Left cardiac atrium (tissue), 4 donors: ENCODE measurements at places on chromosomes 5 and 9. TPM values are rescaled to one million over a fixed set of nuclear protein-coding genes. Genes with fewer than 3 reads are reported as not detected.

DNA sequence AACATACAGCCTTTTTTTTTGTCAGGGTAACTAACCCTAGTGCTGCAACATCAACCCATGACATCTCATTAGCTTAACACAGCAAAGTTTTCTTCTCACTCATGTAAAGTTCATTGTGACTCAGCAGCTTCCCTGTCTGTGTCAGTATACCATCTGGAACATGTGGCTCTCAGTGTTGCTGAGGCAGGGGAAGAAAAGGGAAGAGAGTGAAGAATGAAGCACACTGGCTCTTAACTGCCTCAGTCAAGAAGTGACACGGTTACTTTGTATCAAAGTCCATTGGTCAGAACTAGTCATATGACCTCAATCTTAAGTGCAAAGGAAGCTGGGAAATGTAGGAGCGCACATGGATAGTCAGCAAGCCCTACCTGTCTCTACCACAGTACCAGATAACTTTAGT lies 185.0 kb upstream of the ELL2 start:
- DNase-seq: no peak

DNA sequence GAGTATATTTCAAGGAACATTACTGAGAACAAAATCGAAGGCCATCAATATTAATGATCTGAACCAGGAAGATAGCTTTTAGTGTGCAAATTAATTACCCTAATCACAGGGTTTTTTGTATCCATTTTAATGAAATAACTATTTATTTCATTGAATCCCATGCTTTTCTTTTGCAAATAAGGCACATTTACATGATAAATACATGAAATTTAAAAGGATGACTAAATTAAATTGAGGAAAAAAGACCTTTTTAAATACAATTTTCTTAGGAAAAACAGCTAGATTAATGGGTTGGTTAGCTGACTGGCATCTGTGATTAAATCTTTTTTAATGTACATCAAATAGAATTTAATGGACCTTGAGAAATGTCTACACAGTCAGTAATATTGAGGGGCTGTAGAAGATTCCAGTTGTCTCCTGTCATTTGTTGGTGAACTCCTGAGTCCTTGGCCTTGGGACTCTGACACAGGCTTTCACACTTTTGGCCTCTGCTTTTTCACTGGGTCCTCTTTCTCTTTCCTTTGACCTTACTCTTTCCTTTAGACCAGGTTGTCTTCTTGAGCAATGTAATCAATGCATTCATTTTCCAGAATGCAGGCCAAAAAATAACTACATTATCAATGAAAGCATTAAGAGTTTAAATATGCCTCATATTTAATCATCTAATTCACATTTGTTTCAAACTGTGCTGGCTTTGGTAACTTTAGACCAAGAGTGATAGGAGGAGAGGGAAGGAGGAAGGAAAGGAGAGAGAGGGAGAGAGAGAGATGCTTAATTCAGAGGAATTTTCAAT lies 511.5 kb downstream of the ZNF608 start:
- DNase-seq: no peak

PCDHB4 gene
- total RNA-seq: 1.6 TPM

PCDHGC3 gene
- 39.1 TPM for total RNA-seq

GRCh38 chr5:116778032-116778431 lies 203.4 kb upstream of the SEMA6A start:
- DNase-seq: no peak
